ENCODE measurements at places on chromosomes 3 and 15. TPM values are rescaled to one million over a fixed set of nuclear protein-coding genes. Genes with fewer than 3 reads are reported as not detected.
A peak's percentile ranks its signal among the peaks of the same experiment; 100 is the strongest.

- no peak for DNase-seq
Observed at GRCh38 chr3:53672981-53673380, 173.2 kb downstream of the CHDH start.

DNA sequence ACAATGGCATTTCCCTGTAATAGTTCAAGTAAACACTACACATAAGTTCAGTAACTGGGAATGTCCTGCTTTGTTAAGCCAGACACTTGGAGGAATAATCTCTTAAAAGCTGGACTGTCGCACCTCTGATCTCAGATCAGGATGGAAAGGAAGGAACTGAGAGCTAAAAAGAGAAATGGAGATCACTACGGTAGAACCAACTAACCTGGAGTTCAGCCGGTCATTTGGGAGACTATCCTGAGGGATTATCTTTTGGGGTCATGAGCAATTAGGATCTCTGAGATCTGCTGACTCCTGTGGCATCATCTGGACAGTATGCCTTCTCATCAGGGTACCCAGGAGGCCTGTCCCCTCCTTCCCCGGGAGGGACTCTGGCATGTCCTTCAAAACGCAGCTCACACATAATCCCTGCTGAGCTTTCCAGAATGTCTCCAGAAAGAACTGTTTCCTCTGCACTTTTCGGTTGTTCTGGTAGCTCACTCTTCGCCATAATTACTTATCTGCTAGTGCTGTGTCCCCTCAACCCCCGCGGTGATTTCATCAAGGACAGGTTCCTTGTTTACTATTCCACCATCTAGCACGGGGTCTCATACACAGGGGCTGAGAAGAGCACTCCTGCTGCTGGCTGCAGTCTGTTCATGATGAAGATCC lies 115.6 kb downstream of the SENP2 start:
- DNase-seq, result no peak

DNA sequence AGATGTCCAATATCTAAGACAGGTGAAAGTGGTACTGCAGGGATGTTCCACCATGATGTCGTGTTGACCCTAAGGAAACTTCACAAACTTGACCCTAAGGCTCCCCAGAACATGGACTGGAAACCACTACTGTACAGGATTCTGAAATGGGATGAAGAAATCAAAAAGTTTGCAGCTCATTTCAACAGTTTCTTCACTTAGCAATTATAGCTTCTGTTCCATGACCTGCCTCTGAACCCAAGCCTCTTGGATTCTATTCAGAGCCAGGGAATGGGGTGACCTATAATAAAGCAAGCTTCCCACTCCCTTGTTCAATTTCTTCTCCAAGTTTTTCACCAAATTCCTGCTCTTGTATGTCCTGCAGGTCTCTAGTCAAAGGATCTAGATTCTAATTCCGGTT lies 40.7 kb downstream of the DUT start:
- DNase-seq, result no peak

The AGBL1 gene
- total RNA-seq, result 0.08 TPM

DNA sequence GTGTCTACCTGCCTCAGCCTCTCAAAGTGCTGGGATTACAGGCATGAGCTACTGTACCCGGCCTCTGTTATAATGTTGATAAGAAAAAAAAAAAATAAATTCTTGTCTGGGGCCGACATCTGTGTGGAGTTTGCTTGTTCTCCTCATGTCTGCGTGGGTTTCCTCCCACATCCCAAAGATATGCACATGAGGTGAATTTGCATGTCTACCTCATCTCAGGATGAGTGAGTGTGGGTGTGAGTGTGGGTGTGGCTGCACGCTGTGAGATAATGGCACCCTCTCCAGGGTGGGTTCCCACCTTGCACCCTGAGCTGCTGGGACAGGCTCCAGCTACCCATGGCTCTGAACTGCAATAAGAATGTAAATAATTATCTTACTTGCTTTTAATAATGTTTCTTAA lies 25.9 kb upstream of the UACA start:
- DNase-seq, result no peak

The ROPN1 gene
- not detected for total RNA-seq

DNA sequence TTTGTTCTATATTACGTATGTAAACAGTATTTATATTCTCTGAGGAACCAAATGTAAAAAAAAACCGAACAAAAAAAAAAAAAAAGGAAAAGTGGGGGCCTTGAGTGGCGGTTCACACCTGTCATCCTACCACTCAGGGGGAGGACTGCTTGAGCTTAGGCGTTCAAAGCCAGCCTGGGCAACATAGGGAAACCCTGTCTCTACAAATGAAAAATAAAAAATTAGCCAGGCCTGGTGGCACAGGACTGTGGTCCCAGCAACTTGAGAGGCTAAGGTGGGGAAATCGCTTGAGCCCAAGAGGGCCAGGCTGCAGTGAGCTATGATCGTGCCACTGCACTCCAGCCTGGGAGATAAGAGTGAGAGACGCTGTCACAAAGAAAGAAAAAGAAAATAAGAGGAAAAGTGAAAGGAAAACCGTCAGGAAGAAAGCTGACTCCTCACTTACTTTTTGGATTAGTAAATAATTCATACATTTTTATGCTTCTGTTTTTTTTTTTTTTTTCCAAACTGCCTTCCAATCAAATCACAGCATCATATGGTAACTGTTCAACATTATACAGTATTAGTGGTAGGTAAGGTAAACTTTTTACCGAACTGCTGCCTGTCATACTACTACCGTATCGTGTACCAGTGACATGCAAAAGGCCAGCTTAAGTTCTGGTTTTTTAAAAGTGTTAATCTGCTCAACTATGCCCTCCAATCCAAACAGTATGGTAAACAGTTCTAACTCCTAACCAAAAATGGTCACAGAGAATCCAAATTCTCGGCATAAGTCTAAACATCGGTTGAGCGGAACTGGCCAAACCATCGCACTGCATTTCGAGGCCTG lies 1.2 kb downstream of the PHC3 start:
- peak; percentile 42 for DNase-seq

- DNase-seq, result no peak
Observed at GRCh38 chr3:181383760-181384159, 328.0 kb upstream of the SOX2 start.

The SUCNR1 gene
- total RNA-seq, result 0.41 TPM

The SLC22A13 gene
- 0.10 TPM for total RNA-seq

Data from SJCRH30 (cell line).